ENCODE measurements at places on chromosomes 2 and 18.

DNA sequence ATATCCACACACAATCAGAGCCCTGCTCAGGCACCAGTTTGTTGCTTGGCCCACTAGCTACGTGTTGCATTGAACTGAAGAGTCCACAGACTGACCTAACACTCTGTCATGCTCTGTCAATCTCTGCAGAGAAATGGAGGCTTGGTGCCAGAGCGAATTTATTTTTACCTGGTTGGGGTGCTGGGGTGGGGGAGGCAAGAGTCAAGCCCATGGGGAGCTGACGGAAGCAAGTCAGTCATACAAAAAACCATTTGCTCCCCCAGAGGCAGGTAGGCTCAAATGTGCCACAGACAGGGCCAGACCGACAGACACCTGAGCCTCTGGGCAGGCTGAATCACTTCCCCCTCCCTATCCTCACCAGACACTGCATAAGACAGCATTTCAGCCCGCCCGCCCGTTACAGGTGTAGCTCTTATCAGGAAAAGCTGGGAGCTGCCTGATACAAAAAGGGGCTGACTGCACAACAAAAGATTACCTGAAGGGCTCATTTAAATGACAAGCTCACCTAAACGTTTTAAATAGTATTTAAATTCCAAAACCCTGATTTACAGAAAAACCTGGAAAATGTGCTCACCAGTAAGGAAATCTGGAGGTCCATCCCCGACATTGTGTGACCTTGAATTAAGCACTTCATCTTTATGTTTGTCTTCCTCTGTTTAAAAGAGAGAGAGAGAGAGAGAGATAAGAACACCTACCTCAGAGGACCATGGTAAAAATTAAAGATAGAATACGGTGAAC lies 2.1 kb upstream of the PCBP1 start:
- DNase-seq, result peak; percentile 57

- DNase-seq, result no peak
Observed at GRCh38 chr2:75337619-75338018, 138.3 kb upstream of the TACR1 start.

- no peak for DNase-seq
Observed at GRCh38 chr18:42780171-42780570, 335.3 kb downstream of the RIT2 start.

GRCh38 chr2:9255416-9255815 lies 48.8 kb downstream of the ASAP2 start:
- DNase-seq, result no peak

DNA sequence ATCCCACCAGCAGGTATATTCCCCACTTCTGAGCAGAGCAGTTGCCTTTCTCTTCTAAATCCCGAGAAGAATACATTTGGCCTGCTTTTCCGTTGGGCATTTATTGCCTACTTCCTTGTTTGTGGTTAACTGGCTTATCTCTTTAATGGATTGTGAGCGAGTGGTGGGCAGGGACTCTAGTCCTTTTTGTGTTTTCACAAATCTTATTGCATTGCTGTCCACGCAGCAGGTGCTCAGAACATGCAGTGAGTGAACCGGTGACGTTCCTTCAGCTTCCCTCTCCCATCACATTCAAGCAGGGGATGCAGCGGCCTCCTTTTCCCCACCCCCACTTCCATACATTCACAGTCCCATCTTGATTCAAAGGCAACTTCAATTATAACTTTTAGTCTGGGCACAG lies 28.9 kb upstream of the GAREM2 start:
- DNase-seq, result no peak

DNA sequence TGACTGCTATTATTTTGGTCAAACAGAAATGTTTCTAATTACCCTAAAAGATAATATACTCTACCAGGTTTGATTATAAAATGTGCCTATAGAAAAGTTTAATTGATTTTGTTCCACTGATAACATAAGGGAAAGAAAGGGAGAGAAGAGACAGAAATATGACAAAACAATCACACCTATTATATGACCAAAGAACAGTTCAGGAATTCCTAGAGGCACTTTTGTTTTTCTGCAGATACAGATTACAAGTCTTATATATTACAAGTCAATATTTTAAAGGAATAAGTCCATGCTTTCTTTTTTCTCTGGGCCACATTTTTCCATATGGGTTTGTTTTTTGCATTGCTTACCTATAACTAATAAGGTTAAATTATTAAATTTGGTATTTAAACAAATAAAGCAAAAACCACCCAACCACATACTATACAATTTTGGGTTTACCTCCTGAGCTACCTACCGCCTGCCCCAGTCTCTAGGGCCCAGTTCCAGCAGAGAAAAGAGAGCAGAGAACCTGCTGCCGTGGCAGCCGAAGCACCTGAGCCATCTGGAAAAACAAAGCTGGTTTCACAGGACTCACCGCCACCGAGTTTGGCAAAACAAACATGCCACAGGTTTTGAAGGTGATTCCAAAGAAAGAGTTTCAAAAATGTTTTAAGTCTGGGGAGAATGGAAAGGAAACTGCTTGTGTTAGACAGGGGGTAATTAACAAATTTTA lies 92.1 kb downstream of the DYM start:
- no peak for DNase-seq

DNA sequence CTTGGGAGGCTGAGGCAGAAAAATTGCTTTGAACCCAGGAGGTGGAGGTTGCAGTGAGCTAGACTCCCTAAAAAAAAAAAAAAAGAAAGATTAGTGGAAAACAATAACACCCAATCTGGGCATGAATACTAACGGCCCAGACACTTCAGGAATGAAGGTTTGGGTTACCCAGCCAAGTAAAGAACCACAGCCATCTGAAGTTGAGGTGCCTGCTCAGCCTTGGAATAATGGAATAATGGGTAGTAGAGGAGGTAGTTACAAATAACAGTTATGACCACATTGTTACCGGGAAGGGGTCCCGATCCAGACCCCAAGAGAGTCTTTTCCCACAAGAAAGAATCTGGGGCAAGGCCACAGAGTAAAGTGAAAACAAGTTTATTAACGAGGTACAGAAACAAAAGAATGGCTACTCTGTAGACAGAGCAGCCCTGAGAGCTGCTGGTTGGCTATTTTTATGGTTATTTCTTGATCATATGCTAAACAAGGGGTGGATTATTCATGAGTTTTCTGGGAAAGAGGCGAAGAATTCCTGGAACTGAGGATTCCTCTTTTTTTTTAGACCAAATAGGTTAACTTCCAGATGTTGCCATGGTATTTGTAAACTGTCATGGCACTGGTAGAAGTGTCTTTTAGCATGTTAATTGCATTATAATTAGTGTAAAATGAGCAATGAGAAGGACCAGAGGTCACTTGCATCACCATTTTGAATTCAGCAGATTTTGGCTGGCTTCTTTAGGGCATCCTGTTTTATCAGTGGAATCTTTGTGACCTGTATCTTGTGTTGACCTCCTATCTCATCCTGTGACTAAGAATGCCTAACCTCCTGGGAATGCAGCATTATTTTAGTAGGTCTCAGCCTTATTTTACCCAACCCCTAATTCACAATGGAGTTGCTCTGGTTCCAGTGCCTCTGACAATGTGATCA lies 96.2 kb upstream of the HAAO start:
- DNase-seq, result no peak

DNA sequence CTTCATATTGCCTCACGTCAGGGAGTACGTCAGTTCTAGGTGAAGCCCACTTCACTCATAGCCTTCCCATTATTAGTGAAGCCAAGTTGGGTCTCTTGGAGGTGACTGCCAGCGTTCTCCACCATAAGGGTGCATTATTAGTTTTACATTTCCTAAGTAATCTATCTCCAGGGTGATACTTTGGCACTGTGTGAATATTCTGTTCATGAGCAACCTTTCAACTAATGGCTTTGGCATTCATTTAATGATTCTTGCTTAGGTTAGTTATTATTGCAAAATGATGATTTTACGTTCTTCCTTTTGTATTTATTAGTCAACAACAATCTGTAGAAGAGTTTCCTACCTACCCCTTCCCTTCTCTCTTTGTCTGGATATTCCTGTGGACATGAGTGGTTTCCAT lies 97.5 kb downstream of the MAP4K4 start:
- DNase-seq, result no peak

GRCh38 chr2:242034996-242035814 lies 165.7 kb downstream of the RTP5 start:
- DNase-seq, result no peak

DNA sequence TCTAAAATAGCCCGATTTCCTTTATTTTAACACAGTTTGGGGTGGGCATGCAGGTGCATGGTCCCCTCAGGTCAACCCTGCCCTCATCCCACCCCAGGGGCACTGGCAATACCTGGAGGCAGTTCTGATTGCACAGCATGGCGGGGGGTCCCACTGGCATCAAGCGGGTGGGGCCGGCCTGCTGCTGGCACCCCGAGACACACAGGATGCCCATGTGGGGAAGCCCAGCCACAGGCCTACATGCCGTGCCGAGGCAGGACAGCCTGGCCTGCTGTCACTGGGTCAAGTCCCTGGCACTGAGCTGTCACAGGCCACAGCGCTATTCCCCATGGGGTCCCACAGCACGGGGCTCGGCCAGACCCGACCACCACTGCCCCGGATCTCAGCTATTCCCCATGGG lies 11.9 kb upstream of the KCNG2 start:
- DNase-seq, result no peak

- no peak for DNase-seq
Observed at GRCh38 chr2:149224543-149224942, 105.8 kb upstream of the LYPD6 start.

DNA sequence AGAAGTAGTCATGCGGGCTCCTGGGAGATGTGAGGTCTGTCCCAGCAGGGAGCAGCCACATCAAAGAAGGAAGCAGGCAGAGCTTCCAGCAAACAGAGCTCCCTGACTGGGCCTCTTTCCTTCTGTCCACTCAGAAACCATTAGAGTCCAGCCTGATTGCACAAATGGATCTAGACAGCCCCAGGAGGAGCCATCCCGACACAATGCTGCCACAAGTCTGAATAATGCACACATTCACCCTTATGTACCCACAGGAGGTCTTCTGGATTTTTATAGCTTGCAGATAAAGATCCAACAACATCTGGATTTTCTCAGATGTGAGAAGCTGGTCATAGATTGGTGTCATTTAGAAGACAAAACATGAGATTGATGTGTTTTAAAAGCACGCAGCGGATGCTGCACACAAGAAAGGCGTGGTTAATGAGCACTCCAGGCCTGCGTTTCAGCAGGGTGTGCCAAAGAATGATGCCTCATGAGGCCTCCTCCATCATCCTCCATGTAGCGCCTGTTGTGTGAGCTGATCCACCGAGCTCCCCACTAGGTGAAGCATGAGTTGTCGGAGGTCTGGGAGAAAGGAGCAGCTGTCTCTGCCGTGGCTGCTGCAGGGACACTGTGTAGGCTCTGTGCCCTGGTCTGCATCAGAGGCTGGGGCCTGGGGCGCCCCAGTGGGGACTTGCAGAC lies 60.6 kb downstream of the MTCL1 start:
- DNase-seq, result no peak

- no peak for DNase-seq
Observed at GRCh38 chr2:6355886-6356761, 509.6 kb downstream of the CMPK2 start.

DNA sequence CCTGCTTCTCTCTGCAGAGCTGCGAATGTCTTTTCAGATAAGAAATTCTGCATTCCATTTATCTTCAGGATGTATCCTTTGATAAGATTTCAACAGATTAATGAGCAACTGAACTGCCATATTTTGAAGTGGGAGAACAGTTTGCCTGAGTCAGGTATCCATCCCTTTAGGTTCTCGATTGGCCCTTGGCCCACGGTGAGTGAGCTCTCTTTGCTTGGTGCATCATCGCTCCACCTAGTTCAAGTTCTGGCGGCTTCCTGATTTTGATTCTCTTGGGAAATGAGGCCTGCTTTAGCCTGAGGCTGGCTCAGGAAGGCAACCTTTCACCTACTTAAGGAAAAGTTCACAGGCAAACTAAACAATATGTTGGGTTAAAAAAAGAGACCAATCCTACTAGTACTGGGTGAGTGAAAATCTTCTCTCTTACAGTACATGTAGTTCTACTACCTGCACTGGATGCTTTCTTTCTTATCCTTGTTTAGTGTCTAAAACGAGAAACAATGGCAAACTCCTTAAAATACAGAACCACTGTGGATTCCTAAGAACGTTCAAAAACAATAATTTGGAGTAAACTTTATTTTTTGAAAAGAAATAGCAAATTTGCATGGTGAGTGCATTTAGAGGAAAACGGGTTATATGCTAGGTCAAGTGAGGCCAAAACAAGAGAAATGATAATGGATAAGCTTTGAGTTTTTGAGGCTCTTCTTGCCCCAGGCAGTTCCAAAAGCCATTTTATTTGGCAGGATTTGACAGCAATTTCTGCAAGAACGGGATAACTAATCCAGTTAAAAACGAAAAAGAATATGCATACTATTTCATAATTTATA lies 837 bp upstream of the ACSL3 start:
- DNase-seq, result no peak

DNA sequence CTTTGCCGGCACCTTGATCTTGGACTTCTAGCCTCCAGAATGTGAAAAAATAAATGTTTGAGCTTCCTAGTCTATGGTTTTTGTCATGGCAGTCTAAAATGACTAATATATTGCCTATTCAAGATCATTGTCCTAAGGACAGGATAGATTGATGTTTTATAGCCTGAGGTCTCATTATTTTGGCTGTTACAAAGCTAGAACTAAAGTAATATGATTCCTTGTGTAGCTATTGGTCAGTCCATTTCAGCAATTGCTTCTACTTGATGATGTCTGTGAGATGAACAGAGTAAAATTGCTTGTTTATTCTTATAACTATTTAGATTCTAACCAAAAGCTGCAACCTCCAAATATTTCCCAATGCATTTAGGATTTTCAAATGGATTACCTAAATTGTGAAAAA lies 145.0 kb downstream of the HRH4 start:
- DNase-seq, result no peak

GRCh38 chr18:67961701-67962440 lies 445.4 kb upstream of the DSEL start:
- DNase-seq, result no peak

DNA sequence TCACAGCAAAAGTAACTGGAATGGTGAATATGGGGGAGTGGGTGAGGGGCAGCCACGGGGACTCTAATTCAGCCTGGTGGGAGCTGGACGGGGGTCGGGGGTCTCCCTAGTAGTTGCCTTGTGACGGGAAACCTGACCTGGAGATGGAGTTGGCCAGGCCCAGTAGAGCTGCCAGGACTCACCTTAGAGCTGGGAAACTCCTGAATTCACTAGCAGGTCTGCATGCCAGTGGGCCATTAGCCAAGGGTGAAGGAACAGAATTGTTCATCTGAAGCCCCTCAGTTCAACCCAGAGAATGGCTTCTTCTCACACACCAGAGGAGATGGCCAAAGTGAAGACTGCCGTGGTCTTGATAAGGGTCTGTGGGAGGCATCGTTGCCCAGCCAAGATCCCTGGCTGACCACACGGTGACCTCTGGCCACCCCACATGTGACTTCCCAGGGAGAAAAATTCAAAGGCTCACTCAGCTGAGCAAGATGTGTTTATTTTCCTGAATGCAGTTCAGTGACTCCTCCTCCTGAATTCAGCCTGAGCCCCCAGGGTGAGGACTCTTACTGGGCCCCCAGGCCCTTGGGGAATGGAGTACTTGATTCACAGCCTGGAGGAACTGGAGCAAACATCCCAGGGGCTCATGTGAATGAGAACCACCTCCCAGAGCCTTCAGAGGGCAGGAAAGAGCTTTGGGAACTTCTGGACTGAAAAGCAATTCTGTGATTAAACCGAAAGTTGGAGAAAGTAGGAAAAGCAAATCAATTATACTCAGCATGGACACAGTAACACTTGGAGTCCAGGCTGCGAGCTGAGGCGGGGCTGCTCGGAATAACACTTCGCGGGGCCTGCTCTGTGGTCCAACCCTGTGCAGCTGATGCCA lies 25.2 kb downstream of the MOCOS start:
- DNase-seq, result no peak

GRCh38 chr18:45981821-45982220 lies 14.7 kb upstream of the EPG5 start:
- DNase-seq, result no peak

GRCh38 chr2:101546376-101547058 lies 71.6 kb upstream of the RFX8 start:
- DNase-seq, result no peak
